NCI-H446 (cell line): ENCODE measurements at places on chromosomes 11 and 22.

DNA sequence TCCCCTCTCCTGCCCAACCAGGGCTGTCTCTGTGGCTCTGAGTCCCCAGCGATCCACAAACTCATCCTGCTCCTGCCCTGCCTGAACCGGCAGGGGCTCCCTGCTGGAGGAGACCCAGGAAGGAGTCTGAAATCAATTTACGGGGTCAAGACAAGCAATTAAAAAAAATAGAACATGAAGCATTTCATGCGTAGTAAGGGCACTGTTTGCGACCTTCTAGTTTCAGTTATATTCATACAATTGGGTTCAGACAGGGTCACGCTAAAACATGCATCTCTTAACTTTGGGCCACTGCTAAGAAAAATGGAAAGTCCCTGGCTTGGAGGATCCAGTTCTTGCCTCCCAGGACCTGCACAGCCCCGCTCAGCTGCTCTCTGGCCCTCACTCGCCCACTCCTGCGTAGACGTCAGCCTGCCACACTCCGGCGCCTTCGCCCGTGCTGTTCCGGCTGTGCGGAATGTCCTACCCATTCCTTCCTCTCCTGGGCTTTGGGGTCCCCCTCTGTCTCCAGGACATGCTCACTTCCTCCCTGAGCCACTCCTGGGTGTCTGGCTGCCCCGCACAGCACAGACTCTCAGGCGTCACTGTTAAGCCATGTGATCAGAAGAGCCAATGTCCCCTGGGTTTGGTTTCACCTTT lies 12.8 kb downstream of the NFAM1 start:
- no peak for DNase-seq

DNA sequence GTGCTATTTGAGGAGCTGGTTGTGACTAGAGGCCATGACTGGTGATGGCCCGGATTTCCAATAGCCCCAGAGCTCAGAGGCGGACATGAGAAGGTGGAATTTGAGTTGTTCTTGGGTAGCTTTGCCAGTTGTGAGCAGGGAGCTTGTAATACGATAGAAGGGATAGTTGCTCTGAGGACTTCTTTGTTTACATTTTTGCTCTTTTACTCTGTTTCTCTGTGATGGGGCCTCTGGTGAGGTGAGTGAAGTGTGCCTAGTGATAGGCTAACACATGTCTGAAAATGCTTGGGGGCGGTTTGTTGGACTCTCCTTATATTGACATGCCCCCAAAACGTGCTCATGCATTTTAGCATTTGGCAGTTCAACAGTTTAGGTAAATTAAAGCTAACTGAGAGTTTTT lies 365.1 kb downstream of the DDX10 start:
- no peak for DNase-seq

- no peak for DNase-seq
These were observed 628.4 kb downstream of the BRD1 start for GRCh38 chr22:49199224-49199623.

- no peak for DNase-seq
These were observed 64.1 kb upstream of the ALX4 start for GRCh38 chr11:44374001-44374400.

- no peak for DNase-seq
These were observed 1.5 kb downstream of the OLFML1 start for GRCh38 chr11:7486781-7487140.

- peak; percentile 82 for DNase-seq
These were observed 9.8 kb downstream of the SLC17A6 start for GRCh38 chr11:22347857-22348487.

GRCh38 chr22:50482107-50483074 lies 1.0 kb downstream of the ADM2 start:
- no peak for DNase-seq

- DNase-seq: peak; percentile 14
These were observed 87.1 kb downstream of the FAM76B start for GRCh38 chr11:95702526-95702925.

DNA sequence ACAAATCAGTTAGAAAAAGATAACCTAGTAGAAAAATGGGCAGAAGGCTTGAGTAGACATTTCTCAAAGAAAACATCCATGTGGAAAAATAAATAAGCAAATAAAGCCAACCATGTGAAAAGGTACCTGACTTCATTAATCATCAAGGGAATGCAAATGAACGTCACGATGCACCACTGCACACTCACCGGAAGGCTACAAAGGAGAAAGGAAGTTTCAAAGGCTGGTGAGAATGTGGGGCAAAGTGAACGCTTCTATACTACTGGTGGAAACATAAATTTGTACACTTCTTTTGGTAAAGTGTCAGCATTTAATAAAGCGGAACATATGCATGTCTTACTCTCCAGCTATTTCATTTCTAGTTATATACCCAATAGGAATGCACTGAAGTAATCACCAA lies 166.8 kb downstream of the CSNK2A3 start:
- DNase-seq: no peak

DNA sequence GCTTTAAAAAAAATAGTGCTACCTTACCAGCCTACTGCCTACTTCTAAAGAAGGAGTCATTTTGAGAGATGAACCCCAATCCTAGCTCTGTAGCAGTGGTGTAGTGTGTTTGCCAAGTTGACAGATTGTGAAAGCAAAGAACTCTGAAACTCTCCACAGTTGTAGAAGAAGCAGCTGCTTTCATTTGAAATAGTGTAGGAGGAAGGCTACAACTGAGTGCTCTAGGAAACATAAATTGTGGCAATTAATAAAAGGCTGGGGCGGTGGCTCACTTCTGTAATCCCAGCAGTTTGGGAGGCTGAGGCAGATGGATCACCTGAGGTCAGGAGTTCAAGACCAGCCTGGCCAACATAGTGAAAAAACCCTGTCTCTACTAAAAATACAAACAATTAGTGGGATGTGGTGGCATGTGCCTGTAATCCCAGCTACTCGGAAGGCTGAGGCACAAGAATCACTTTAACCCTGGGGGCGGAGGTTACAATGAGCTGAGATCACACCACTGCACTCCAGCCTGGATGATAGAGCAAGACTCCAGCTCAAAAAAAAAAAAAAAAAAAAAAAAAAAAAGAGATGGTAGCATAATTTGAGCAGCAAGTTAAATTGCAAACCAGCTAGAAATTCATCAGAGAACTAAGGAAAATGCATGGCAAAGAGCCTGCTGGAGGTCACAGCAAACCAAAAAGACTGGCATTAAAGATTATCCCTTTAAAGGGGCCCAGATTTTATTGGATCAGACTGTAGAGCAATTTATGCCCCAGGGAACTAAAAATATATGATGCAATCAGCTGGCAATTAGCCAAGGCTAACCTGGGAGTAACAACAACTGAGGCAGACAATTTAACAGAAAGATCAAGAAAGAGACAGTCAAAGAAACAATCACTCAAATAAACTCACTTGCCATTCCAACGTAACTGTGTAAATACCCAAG lies 112.6 kb downstream of the LUZP2 start:
- DNase-seq: no peak

- no peak for DNase-seq
These were observed 28.6 kb downstream of the MYO7A start for GRCh38 chr11:77156396-77157195.

GRCh38 chr11:94376841-94377240 lies 24.4 kb downstream of the GPR83 start:
- no peak for DNase-seq

- no peak for DNase-seq
These were observed 176.0 kb downstream of the CHST1 start for GRCh38 chr11:45489281-45489905.

DNA sequence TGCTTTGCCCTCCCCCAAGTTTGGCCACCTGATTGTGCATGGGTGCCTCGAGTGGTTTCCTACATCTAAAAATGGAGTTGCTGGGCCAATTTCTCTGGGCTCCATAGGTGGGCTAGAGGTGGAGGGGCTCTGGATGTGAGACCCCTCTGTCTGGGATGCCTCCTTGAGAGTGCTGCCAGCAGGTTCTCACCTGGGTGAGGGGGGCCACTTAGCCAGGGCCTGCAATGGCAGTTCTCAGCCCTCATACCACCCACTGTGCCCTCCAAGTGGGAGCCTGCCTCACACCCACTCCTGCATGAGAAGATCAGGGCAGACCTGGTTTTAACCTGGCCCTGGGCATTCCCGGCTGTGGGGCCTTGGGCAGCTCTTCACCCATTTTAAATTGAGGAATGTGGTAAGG lies 83.9 kb downstream of the CABIN1 start:
- DNase-seq: no peak

- no peak for DNase-seq
These were observed 7.0 kb upstream of the CCDC86 start for GRCh38 chr11:60834742-60835533.

DNA sequence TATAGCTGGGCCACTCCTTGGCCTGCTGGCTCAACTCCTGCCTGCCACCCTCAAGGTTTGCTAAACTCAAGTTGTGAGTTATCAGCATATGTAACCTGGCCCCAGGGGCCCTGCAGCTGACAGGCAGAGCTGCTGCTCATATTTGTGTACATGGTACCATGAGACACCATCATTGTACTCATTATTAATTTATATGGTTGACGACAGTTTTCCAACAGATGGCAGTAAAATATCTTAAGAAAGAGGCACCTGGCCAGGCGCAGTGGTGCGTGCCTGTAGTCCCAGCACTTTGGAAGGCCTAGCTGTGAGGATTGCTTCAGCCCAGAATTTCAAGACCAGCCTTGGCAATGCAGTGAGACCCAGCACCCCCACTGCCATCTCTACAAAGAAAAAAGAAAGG lies 11.4 kb upstream of the DENND5A start:
- DNase-seq: no peak

DNA sequence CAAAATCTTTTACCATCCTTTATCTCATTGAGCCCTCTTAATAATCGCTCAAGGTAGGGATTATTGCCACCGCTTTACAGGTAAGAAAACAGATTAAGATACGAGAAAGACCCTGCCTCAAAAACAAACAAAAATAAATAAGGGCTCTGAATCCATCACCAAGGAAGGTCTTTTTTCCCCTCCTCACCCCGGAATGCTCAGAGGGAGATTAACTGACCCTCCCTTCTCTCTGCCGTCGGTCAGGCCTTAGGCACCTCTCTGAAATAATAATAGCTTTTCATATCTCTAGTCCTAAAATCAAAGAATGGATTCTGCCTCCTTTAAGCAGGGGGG lies 620 bp upstream of the ATG2A start:
- DNase-seq: no peak

- no peak for DNase-seq
These were observed 43.7 kb downstream of the MICAL3 start for GRCh38 chr22:17980638-17981051.

- DNase-seq: no peak
These were observed 93.2 kb downstream of the NECTIN1 start for GRCh38 chr11:119635776-119636175.

DNA sequence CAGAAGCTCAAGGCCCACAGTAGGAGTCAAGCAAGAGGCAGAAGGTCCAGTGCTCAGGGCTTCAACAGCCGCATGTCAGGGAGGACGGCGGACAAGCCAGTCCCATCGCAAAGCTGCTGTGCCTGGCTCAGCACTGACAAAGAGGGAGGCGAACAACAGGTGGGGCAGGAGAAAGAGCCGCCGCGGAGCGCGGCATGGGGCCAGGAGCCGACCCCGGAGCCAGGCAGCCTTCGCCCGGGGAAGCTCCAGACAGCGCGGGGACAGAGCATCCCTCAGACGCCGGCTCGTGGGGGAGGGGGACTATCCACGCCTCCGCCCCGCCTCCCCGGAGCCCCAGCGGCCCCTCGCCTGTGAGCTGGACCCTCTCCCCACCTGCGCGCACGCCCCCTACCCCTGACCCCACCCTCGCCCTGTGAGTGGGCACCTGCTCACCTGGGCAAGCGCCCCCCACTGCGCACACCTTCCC lies 369 bp downstream of the DHCR7 start:
- no peak for DNase-seq

DNA sequence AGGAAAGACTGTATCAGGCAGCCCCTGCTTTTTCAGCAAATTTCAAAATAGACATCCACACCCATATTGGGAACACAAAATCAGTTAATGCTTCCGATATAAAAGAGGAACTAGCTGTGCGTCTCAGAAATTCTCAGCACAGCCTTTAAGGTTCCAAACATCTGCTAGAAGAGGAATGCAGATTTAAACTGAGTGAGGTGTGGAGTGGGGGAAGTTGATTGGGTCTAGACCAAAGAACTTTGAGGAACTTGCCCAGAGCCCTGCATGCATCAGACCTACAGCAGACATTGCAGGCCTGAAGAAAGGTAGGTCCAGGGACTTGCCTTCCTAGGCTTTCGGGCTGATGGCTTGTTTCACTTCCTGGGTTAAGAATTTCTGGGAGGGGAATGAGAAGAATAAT lies at the start of gene MS4A4A:
Gene MS4A4A, plus strand, starts transcription at position 255 of the 400 bp plus-strand sequence. Its CDS starts 10 bp downstream, at position 265.
- DNase-seq: no peak

GRCh38 chr22:32164075-32164860 lies 5.2 kb upstream of the C22orf42 start:
- DNase-seq: no peak

GRCh38 chr22:19193879-19194278 lies 15.3 kb upstream of the SLC25A1 start:
- DNase-seq: no peak

GRCh38 chr11:104028476-104029263 lies 7.8 kb upstream of the DDI1 start:
- no peak for DNase-seq

DNA sequence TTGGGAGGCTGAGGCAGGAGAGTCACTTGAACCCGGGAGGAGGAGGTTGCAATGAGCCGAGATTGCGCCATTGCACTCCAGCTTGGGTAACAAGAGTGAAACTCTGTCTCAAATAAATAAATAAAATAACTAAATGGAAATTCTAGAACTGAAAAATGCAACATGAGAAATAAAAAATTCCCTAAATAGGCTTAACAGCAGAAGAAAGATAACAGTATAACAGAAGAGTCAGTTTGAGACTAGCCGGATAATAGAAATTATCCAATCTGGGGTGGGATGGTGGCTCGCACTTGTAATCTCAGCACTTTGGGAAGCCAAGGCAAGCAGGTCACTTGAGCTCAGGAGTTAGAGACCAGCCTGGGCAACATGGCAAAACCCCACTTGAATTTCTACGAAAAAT lies 14.1 kb downstream of the SLC25A1 start:
- DNase-seq: no peak

- no peak for DNase-seq
These were observed 98.9 kb downstream of the TRAF6 start for GRCh38 chr11:36411202-36411640.

DNA sequence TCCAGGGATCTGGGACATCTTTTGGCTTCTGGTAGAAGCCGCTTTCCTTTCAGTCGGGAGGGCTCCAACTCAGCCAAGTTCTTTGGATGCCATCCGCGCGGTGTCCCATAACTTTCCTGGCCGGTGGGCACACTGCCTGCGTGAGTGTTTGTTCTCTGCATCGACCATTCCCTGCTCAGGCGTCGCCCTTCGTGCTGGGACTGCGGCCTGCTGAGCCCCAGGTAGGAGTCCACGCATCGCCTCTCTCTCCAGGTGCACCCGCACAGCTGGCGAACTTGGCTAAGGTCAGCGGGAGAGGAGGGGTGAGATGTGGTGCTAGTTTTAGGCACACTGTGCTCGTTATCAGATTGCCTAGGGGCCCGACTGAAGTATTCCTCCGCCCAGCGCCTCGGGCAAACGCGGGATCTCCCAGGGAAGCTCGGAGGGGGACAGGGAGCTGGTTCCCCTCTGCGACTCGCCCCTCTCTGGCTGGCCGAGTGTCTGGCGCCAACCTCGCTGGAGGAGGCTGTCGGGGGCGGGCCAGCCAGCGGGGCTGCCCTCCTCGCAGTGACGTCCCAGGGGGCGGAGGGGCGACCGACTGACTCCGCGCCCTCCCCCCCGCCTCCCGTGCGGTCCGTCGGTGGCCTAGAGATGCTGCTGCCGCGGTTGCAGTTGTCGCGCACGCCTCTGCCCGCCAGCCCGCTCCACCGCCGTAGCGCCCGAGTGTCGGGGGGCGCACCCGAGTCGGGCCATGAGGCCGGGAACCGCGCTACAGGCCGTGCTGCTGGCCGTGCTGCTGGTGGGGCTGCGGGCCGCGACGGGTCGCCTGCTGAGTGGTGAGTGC lies at the start of gene LAYN:
Gene LAYN, plus strand, starts transcription at position 607 of the 823 bp plus-strand sequence. Its CDS starts 124 bp downstream, at position 731.
- peak; percentile 82 for DNase-seq

GRCh38 chr11:824942-825341 lies 2.8 kb upstream of the CRACR2B start:
- DNase-seq: no peak
